ENCODE measurements at places on chromosomes 7 and 10.

GRCh38 chr10:4824791-4825310 is 1.2 kb upstream of the AKR1E2 start:
- DNase-seq, result no peak

DNA sequence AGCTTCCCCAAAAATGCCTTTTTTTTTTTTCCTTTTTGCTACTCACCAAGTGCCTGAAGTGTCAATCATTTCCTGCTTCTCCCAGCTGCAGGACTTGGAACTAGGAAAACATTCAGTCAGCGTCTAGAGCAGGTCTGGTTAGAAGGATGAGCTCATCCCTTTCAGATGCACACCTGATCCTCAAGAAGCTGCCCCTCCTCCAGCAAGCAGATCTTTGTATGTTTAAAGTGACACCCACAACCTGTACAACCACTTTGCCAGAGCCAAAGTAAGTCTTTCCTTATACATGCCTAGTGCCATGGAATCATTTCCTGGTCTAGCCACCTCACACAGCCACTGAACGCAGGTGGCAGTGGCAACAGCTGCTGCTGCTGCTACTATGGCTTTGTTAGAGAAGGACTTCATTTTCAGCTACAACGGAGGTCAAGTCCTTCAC is 10.4 kb upstream of the USP54 start:
- DNase-seq, result no peak

- DNase-seq, result peak; percentile 27
Measured at GRCh38 chr10:1368842-1369171, 312.6 kb downstream of the WDR37 start.

DNA sequence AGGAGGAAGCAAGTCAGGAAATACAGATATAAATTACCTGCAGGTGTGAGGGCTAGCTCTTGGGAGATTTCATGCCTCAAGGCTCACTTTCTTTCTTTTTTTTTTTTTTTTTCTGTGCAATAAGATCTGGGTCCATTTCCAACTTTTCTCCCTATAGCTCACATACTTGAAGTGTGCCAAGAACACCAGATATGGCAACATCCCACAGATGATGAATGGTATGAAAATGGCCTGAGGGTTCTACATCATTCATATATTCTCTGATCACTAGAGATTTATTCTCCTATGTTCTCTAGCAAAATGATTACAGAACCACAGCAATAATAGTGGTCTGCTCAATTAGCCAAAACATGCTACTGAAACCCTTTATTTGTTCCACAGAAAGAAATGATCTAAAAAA is 117.2 kb downstream of the LRRTM3 start:
- no peak for DNase-seq

- no peak for DNase-seq
Measured at GRCh38 chr10:17407047-17407446, 47.3 kb downstream of the ST8SIA6 start.

GRCh38 chr7:150964593-150965111 is 13.5 kb downstream of the KCNH2 start:
- no peak for DNase-seq

DNA sequence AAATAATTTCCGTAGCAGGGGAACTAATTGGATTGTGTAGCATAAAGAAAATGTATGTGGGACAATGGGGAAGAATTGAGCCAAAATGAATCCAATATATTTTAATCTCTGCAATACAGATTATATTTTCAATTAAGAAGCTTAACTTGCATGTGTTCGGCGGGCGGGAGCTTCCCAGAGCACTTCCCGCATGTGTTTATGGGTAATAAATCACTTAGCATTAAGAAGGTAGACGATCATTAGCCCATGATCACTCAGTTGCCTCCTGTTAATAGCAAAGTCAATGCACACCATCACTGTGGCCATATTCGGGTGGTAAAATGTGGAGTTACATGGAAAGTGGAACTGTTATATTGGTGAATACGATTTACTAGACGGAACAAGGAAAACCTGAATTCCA is 122.9 kb upstream of the INSYN2A start:
- DNase-seq, result no peak

GRCh38 chr10:6074489-6075301 is 12.5 kb upstream of the IL2RA start:
- DNase-seq, result no peak

GRCh38 chr7:75604408-75604807 is 112.3 kb downstream of the SPDYE5 start:
- no peak for DNase-seq

- DNase-seq, result peak; percentile 66
Measured at GRCh38 chr10:96416643-96417042, 57.8 kb upstream of the OPALIN start.

GRCh38 chr7:129210256-129210988 is 14.4 kb upstream of the AHCYL2 start:
- peak; percentile 55 for DNase-seq

DNA sequence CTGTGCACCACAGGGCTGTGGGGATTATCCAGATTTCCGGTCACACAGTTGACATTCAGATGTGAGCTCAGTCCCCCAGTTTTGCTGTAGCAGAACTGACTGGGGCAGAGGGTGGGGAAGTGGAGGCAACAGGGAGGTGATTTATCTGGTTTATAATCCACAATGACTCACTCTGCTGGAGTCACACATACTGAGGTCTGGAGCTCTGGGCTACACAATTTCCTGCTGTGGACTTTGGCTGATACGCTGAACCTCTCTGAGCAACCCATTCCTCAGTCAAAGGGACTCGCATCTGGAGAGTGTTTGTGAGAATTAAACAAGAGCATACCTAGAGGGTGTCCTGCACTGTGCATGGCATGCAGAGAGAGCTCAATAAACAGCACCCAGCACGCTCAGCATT is 64.8 kb upstream of the PLPP4 start:
- DNase-seq, result no peak

DNA sequence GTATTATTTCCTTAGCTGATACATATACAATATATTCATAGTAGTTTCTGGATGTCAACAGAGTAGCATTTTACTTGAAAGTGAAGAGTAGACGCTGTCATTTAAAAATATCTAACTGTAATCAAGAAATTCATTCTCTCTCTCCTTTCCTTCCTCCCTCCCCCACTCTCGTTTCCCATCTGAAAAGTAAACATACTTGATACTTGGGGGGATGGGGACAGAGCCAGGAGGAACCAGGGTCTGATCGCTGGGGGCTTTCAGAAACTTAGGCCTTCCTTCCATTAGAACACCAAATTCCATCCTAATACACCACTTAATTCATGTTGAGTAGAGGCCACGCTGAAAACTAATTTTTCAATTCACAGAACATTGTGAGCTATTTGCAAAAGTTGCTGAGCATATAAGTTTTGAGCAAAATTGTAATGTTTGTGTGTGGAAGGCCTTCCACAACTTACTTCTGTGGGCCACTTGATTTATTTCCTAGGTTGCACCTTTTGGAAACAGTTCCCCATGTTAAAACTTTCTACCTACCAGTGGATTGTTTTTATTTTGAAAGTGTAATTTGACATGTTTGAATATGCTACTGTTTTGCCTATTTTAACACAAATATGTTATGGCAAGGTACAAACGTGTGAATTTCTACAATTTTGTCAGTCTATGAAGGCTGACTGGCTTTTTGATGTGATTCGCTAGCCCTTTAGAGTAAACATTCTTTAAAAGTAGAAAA is 35.2 kb downstream of the CNPY1 start:
- DNase-seq, result no peak

- DNase-seq, result no peak
Measured at GRCh38 chr10:4443419-4443818, 382.6 kb upstream of the AKR1E2 start.

DNA sequence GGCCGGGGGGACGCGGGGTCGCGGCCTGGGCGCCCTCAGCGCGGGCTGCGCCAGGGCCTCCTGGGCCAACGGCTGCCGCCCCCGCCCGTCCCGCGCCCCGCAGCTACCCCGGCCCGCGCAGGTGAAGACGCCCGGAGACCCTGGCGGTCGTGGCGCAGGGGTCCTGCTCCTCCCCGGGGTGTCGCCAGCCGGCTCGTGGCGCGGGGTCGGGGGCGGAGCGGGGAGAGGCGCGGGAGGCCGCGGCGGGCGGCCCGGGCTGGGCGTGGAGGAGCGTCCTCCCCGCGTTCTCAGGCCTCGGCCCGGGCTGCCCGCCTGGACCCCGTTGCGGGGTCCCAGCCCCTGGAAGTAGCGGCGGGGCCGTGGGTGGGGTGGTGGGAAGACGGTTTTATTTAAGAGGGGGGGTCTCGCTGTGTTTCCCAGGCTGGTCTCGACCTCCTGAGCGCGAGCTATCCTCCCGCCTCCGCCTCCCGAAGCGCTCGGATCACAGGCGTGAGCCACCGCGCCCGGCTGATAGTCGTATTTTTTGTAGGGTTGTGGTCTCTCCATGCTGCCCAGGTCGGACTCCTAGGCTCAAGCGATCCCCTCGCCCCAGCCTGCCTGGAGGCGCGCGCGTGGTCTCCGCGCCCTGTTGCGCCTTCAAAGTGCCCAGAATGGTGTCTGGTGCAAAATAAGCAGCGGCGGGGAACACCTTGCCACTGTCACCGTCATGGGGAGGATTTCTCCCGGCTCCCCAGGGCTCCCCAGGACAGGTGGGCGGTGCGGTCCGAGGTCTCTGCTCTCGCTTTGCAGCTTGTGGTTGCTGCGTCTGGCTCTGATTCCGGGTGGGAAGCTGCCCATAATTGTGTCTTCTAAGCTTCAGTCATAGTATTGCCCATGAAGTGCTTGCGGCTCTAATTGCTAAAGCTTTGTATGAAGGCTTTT is 15.3 kb upstream of the SUN1 start:
- no peak for DNase-seq

GRCh38 chr7:90611115-90611514 is 15.0 kb downstream of the CDK14 start:
- no peak for DNase-seq

GRCh38 chr10:96397902-96398301 is 39.1 kb upstream of the OPALIN start:
- DNase-seq, result no peak

- no peak for DNase-seq
Measured at GRCh38 chr10:89215511-89215910, 8.4 kb upstream of the CH25H start.

GRCh38 chr10:86085136-86085535 is 281.5 kb downstream of the GRID1 start:
- DNase-seq, result no peak

DNA sequence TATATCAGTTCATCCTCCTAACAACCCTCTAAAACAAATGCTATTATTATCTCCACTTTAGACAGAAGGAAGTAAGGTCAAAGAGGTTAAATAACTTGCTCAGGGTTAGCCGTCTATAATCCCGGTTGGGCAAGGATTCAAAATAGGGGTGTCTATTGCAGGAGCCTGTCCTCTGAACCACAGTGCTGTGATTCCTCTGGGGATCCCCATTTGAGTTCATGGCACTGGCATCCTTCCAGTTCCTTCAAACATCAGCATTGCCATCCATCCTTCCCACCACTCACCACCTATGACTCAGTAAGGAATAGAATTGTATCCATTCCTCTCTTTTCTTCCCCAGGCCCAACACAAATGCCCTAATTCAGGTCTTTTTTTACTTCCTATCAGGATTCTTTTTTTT is 25.6 kb downstream of the HPS6 start:
- DNase-seq, result no peak

GRCh38 chr7:157601530-157601929 is 264.7 kb downstream of the DNAJB6 start:
- no peak for DNase-seq

- DNase-seq, result no peak
Measured at GRCh38 chr7:69020536-69020935, 577.7 kb upstream of the AUTS2 start.

DNA sequence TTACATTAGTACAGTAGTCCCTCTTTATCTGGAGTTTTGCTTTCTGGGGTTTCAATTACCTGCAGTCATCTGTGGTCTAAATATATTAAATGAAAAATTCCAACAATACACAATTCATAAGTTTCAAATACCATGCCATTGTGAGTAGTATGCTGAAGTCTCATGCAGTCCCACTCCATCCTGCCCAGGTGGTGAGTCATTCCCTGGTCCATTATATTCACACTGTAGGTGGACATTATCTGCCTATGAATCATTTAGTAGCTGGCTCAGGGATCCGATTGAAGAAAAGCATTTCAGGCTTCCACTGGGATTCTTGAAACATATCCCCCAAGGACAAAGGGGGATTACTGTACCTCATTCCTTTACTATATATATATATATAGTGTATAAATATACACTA is 298.2 kb upstream of the GALNT17 start:
- peak; percentile 72 for DNase-seq

GRCh38 chr10:120174491-120174890 is 282.0 kb downstream of the SEC23IP start:
- no peak for DNase-seq

- no peak for DNase-seq
Measured at GRCh38 chr10:57218382-57218781, 857.3 kb upstream of the ZWINT start.

DNA sequence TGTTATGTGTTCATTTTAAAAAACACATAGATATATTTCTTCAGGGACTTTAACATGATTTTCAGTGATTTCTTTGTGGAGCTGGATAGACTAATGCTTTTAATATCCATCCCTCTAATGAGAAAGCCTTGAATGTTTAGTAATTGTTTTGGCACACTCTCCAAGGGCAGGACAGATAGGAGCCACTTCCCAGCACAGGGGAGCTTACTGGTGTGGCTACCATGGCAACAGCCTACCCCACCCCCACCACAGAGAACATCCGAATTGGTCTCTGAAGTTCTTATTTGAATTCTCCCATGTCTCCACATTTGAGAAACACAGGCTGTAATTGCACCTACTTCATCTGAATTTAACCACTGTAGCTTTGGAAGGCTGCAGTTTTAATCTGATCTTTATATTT is 87.7 kb downstream of the PRKG1 start:
- no peak for DNase-seq

DNA sequence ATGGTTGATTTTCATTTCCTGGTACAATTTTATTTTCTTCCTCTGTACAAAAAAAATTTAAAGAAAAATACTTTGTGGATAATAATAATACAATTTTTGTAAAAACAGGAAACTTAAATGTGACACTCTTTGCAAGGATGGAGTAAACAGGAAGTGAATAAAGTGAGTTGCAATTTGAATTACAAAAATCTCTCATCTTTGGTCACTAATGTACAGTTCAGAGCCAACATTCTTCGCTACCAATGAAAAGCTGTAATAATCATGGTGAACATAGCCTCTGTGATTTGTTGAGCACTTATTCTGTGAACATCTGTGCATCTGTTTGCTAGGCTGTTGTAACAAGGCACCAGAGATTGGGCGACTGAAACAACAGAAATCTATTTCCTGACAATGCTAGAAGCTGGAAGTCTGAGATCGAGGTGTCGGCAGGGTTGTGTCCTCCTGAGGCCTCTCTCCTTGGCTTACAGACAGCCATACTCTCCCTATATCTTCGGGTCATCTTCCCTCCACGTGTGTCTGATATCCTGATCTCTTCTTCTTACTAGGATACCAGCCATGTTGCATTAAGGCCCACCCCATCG is 295.3 kb upstream of the KLF6 start:
- DNase-seq, result no peak

GRCh38 chr10:71769279-71769823 is 4.0 kb downstream of the VSIR start:
- no peak for DNase-seq

- DNase-seq, result no peak
Measured at GRCh38 chr10:58820386-58820785, 307.7 kb downstream of the BICC1 start.

GRCh38 chr10:109456566-109457301 is 466.6 kb downstream of the XPNPEP1 start:
- no peak for DNase-seq
